ENCODE measurements at places on chromosomes 6 and 20. TPM values are rescaled to one million over a fixed set of nuclear protein-coding genes. Genes with fewer than 3 reads are reported as not detected.

The PCSK2 gene
- 1.5 TPM for total RNA-seq

The EIF6 gene
- total RNA-seq: 66.2 TPM

The TTLL9 gene
- total RNA-seq: 0.26 TPM

- DNase-seq: no peak
These were observed 127.4 kb upstream of the FAM83B start for GRCh38 chr6:54719131-54719530.

- DNase-seq: no peak
These were observed 154.8 kb downstream of the TMEM242 start for GRCh38 chr6:157168471-157168870.

Measured in urinary bladder (tissue), 4 donors.